Thyroid gland (tissue), 4 donors: ENCODE measurements at places on chromosomes 2 and 18. TPM values are rescaled to one million over a fixed set of nuclear protein-coding genes. Genes with fewer than 3 reads are reported as not detected.
A peak's percentile ranks its signal among the peaks of the same experiment; 100 is the strongest.

Gene DYSF
- total RNA-seq: 14.9 TPM

DNA sequence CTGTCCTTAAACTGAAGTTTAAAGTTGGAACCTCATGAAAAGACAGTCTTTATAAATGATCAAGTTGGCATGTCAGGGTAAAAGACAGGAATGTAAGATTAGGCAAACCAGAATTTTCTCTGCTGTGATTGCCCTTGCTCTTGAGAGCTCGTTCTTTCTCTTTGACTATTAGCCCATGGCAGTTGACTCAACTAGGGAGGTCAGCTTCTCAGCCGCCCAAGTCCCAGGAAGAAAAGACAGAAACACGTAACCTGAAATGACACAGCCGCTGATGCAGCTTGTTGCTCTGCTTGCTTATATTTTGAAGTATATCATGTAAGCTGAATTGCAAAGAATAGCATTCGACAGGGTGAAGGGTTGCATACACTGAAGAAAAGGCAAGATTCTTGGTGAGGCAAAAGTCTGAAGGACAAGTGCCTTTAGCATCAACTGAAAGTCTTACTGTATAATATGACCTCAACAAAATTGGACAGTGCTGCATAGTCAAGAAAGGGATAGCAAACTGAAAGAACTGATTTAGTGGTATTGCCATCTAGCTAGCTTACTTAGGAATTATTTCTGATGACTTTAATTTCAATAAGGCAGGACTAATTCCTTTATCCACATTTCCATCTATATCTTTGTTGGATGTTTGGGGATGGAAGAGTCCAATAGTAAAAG lies 54.7 kb downstream of the ARHGAP15 start:
- DNase-seq: peak; percentile 5
- no peaks in the 10 kb centered on the region for H3K27me3 ChIP-seq
- H3K4me3 ChIP-seq: no peak overlapping the region
- H3K36me3 ChIP-seq: no peaks in the 10 kb centered on the region
- H3K27ac ChIP-seq: no peak overlapping the region

Gene UCN
- total RNA-seq: 1.1 TPM

- H3K27me3 ChIP-seq: no peaks in the 10 kb centered on the region
- no peaks in the 10 kb centered on the region for H3K4me1 ChIP-seq
- no peak overlapping the region for H3K4me3 ChIP-seq
- no peak overlapping the region for H3K27ac ChIP-seq
These were observed 120.5 kb downstream of the FAM210A start for GRCh38 chr18:13605901-13606300.

DNA sequence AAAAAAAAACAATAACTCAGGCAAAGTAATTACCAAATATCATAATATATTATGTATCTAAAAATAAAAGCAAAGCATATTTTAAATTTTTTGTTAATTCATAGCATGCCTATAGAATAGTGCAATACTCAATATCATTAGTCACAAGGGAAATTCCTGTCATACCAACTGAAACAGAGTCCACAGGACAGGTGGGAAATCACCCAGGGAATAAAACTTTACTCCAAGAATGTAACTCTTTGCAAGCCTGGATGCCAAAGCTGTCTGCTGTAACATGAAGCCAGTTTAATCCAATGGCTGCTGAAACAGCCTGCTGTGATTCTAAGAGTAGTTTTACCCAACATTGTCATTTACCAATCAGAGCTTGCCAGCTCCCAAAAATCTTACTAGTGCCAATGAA lies 40.0 kb upstream of the SULT1C3 start:
- no peaks in the 10 kb centered on the region for H3K4me1 ChIP-seq
- no peak overlapping the region for H3K4me3 ChIP-seq
- no peak for DNase-seq
- H3K27me3 ChIP-seq: no peaks in the 10 kb centered on the region
- H3K36me3 ChIP-seq: no peaks in the 10 kb centered on the region
- H3K27ac ChIP-seq: no peak overlapping the region

Gene FAM237A
- total RNA-seq: not detected

Gene PGAP1
- total RNA-seq: 7.7 TPM

DNA sequence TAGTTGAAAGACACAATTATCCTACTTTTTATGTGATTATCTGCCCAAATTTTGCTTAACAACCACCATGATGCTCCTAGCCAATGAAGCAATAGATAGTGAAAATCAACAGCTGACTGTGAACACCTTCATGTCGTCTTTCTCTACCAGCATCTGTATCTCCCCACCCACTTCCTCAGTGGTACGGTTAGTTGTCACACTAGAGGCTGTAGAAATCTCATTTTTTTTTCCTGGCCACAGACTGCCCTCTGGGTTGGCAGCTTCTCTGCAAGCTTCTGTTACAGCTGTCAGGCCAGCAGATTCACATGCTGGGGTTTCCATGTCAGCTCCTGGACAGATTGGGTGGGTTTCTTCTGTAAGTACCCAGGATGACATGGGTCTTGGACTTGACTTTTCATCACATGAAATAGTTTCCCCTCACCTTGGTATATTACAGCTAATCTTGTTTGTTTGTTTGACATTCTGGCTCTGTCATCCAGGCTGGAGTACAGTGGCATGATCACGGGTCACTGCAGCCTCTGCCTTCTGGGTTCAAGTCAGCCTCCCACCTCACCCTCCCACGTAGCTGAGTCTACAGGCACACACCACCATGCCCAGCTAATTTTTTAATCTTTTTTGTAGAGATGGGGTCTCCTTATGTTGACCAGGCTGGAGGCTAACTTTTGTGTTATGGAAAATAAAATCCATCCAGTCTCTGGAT lies 24.3 kb downstream of the STAT4 start:
- DNase-seq: no peak
- no peak overlapping the region for H3K4me3 ChIP-seq
- no peaks in the 10 kb centered on the region for H3K27me3 ChIP-seq
- no peak overlapping the region for H3K27ac ChIP-seq
